ENCODE measurements at places on chromosomes 1 and 21. TPM values are rescaled to one million over a fixed set of nuclear protein-coding genes. Genes with fewer than 3 reads are reported as not detected.

Gene CFAP126
- total RNA-seq: 8.0 TPM

Gene RNF186
- not detected for total RNA-seq

Gene RGS7
- total RNA-seq: 0.21 TPM

Gene POFUT2
- 29.1 TPM for total RNA-seq

Gene S100B
- total RNA-seq: 4.5 TPM

GRCh38 chr1:152182431-152182830 is 23.4 kb upstream of the RPTN start:
- no peak for DNase-seq
- H3K4me1 ChIP-seq: peaks cover 4% of the 10 kb centered on the region
- no peaks in the 10 kb centered on the region for H3K27me3 ChIP-seq
- no peaks in the 10 kb centered on the region for H3K36me3 ChIP-seq
- H3K27ac ChIP-seq: no peak overlapping the region

GRCh38 chr1:181127898-181128453 is 39.5 kb downstream of the IER5 start:
- H3K4me3 ChIP-seq: peak overlapping the region; percentile 23
- no peak for DNase-seq
- H3K27me3 ChIP-seq: no peaks in the 10 kb centered on the region
- H3K27ac ChIP-seq: peak overlapping the region; percentile 79
- H3K36me3 ChIP-seq: no peaks in the 10 kb centered on the region

- H3K36me3 ChIP-seq: peaks cover 48% of the 10 kb centered on the region
- H3K4me3 ChIP-seq: no peak overlapping the region
- H3K27ac ChIP-seq: no peak overlapping the region
- DNase-seq: no peak
- H3K27me3 ChIP-seq: no peaks in the 10 kb centered on the region
- H3K4me1 ChIP-seq: no peaks in the 10 kb centered on the region
Measured at GRCh38 chr1:33287317-33287716, 31.0 kb downstream of the ZNF362 start.

GRCh38 chr1:16073490-16074119 is at the start of gene FAM131C:
TSS of gene FAM131C (minus strand) at chr1:16073651. CDS start at chr1:16073442, 209 bp downstream.
- H3K27me3 ChIP-seq: peaks cover 18% of the 10 kb centered on the region
- no peak for DNase-seq
- H3K4me3 ChIP-seq: peak within 1 kb of the TSS; percentile 35
- no peak within 1 kb of the TSS for H3K27ac ChIP-seq
- no peaks in the 10 kb centered on the region for H3K36me3 ChIP-seq
- H3K4me1 ChIP-seq: peaks cover 11% of the 10 kb centered on the region

DNA sequence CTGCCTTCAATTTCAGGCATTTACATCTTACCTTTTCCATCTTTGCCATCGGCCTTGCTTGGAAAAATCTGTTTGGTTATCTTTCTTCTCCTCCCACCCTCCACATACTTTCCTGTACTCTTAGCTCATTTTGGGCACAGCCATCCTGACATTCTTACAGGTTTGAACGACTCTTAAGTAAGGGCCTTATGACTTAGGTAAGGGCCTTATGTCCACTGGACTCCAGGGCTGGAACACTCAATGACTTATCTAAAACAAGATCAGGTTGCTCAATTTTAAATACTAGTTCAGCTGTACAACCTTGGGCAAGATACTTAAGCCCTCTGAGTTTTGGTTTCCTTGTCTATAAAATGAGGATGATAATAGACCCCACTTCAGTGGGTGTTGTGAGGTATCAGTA is 40.9 kb downstream of the C1orf21 start:
- no peaks in the 10 kb centered on the region for H3K36me3 ChIP-seq
- no peak overlapping the region for H3K4me3 ChIP-seq
- no peak overlapping the region for H3K27ac ChIP-seq
- no peaks in the 10 kb centered on the region for H3K27me3 ChIP-seq
- peaks cover 51% of the 10 kb centered on the region for H3K4me1 ChIP-seq

GRCh38 chr1:191490303-191490702 is 668.0 kb upstream of the RGS18 start:
- H3K4me1 ChIP-seq: no peaks in the 10 kb centered on the region
- no peaks in the 10 kb centered on the region for H3K27me3 ChIP-seq
- no peak overlapping the region for H3K4me3 ChIP-seq
- H3K36me3 ChIP-seq: no peaks in the 10 kb centered on the region

DNA sequence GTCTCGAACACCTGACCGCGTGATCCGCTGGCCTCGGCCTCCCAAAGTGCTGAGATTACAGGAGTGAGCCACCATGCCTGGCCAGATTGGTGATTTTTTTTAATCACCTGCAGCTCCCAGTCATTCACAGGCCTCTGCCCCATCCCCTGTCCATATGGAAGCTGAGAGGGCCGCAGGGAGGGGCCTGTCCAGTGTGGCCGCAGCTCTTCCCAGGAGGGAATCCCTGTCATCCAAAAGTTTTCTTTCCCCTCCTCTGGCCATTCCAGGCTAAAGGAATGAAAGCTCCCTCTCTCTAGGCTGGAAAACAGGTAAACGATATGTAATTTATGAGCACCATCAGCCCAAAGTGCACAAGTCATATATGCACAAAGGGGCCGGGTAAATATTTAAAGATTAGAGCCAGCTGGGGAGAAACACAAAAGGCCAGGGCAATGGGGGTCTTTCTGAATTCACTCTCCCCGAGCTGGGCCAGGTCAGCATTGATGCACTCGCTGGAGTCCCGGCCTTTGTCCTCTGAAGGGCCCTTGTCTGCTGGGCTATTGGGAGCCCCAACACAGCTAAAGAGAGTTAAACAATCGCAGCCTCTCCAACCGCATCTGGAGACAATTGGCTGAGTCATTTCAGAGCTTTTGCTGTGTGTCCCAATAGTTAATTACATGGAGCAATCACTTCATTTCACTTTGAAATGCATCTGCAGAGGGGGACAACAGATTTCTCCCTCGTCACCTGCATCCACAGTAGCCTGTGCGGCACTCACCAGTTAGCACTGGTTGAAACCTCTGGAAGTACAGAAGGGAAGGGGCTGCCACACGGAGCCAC is 3.8 kb upstream of the HES3 start:
- peaks cover 14% of the 10 kb centered on the region for H3K4me1 ChIP-seq
- H3K27me3 ChIP-seq: peaks cover 60% of the 10 kb centered on the region
- no peak for DNase-seq
- H3K27ac ChIP-seq: no peak overlapping the region
- no peaks in the 10 kb centered on the region for H3K36me3 ChIP-seq
- H3K4me3 ChIP-seq: no peak overlapping the region

GRCh38 chr1:111496398-111496797 is 7.0 kb downstream of the ADORA3 start:
- H3K36me3 ChIP-seq: no peaks in the 10 kb centered on the region
- no peak for DNase-seq
- no peaks in the 10 kb centered on the region for H3K27me3 ChIP-seq
- H3K4me3 ChIP-seq: no peak overlapping the region
- no peak overlapping the region for H3K27ac ChIP-seq
- H3K4me1 ChIP-seq: no peaks in the 10 kb centered on the region

All from lower lobe of right lung (tissue), 2 donors.